ENCODE measurements at places on chromosomes 12 and 14.

- no peak for DNase-seq
These were observed 811 bp upstream of the INF2 start for GRCh38 chr14:104688505-104689108.

- no peak for DNase-seq
These were observed 556.7 kb downstream of the TMEM121 start for GRCh38 chr14:106083082-106083481.

DNA sequence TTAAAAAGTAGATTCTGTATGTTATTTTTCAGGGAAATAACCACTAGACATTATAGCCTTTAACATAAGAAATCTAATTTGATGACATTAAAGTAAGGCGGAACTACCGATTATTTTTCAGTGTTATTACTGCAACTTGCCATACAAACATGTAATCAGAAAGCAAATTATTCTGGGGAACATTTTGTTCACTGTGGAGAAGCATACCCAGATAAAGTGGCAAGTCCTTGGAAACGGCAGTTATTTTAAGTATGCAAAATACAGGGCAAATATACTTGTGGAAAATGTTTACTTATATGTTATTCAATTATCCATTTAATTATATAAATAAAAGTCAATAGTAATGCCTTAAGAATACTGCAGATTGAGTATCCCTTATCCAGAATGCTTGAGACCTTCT lies 71.9 kb downstream of the FERMT2 start:
- no peak for DNase-seq

DNA sequence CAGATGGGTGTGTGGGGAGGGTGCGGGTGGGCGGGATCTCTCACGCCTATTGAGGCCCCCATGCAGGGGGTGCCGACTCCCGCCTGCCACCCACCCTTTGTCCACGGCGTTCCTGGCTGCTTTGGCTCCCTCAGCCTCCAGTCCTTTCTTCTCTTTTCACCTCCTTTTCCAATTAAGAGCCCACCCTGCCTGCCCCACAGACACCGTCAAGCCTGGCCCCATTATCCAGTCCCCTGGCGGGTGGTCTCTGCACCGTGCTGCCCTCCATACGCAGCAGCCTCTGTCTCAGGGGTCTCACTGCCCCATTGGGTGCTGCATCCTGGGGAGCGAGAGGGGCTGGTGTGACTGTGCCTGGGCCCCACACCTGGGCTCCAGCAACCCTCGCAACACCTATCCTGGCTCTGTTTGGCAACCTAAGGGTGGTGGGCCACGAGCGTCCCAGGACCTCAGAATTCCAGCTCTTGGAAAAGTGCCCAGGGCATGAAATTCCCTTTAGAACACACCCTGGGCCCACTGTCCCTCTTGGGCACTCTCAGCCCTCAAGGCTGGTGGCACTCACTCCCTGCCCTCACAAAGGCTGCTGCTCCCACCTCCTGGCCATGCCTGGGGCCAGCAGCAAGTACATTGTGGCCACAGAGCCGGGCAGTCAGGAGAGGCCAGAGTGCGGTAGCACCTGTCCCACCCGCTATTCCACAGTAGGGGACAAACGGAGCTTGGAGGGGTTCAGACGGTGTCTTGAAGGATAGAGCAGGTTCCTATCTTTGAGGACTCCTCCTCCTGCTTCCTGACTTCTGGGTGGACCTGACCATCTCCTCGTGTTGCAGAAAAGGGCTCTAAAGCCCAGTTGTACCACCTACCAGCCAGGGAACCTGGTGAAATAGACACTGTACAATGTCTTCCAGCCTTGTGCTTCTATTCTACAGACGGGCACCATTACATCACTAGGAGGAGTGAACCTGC lies 114.1 kb downstream of the KIF26A start:
- DNase-seq, result no peak

GRCh38 chr12:45674181-45674977 lies 55.1 kb upstream of the ARID2 start:
- DNase-seq, result no peak

GRCh38 chr12:110316861-110317260 lies 35.8 kb downstream of the ATP2A2 start:
- no peak for DNase-seq

GRCh38 chr12:113528606-113529293 lies 57.1 kb upstream of the LHX5 start:
- DNase-seq, result no peak

DNA sequence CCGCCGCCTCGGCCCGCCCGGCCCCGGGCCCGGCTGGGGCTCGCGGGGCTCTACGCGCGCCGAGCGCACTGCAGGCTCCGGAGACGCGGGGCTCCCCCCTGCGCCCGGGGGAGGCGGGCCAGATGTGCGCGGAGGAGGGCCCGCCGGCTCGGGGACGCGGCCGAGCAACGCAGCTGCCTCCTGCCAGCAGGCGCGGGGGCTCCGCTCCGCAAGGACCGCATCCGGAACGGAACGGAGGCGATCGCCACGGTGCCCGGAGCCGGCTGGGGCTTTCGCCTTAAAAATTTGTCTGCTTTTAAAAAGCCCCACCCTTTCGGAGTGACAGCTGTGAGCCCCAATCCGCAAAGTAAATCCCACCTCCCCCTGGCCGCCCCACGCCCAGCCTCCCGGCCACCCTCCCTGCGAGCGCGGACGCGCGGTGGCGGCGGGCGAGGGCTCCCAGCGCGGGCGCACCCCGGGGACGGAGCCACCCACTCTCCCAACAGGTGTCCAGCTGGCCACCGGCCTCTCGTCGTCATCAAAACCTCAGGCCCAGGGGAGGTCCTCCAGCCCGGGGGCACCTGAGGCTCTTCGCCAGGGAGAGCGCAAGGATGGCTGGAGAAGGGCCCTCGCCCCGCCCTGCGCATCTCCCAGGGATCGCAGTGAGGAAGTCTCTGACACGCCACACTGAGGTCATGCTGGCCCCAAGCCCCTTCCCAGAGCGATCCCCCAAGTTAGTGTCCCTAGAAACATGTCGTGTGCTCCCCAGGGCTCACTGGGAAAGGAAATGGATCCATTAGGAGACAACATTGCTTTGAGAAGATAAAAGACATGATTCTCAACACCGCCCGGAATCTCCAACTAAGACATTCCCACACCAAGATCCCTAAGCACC lies at the start of gene TMEM132D:
Gene TMEM132D, minus strand, starts transcription at position 70 of the 874 bp plus-strand sequence.
- no peak for DNase-seq

DNA sequence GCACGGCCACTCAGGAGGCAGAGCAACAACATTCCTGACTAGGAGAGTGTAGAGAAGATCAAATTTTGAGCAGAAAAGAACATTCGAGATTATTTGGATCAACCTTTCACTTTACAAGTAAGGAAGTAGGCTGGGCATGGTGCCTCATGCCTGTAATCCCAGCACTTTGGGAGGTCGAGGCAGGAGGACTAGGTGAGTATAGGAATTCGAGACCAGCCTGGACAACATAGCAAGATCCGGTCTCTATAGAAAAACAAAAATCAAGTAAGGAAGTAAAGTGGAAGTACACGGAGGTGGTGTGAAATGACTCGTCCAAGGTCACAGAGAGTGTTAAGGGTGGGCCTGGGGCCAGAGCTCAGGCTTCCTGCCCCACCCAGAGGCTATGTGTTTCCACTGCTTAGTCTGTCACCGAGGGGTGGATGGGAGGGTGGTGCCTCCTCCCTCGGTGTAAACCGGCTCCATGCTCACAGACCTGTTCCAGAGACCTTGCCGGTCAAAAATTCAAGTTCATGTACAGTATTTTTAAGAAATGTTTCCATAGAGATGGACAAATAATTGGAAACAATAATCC lies 51.9 kb downstream of the MAP1LC3B2 start:
- no peak for DNase-seq

GRCh38 chr12:60977966-60978365 lies 1282.2 kb upstream of the USP15 start:
- no peak for DNase-seq
